Right cardiac atrium (tissue), 5 donors: ENCODE measurements at places on chromosomes 3 and 15.

- no peak for DNase-seq
Measured at GRCh38 chr3:168511428-168512014, 415.8 kb upstream of the GOLIM4 start.

GRCh38 chr15:37143351-37143750 is 43.0 kb upstream of the MEIS2 start:
- DNase-seq, result no peak

GRCh38 chr15:31523027-31523654 is 196.5 kb downstream of the KLF13 start:
- DNase-seq, result no peak

DNA sequence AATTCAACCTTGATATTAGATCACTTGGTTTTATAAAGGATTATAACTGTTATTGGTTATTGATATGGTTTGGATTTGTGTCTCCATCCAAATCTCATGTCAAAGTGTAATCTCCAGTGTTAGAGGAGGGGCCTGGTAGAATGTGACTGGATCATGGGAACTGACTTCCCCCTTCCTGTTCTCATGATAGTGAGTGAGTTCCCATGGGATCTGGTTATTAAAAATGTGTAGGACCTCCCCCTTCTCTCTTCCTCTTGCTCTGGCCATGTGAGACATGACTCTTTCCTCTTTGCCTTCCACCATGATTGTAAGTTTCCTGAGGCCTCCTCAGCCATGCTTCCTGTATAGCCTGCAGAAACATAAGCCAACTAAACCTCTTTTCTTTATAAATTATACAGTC is 136.0 kb upstream of the UBE2E2 start:
- no peak for DNase-seq

DNA sequence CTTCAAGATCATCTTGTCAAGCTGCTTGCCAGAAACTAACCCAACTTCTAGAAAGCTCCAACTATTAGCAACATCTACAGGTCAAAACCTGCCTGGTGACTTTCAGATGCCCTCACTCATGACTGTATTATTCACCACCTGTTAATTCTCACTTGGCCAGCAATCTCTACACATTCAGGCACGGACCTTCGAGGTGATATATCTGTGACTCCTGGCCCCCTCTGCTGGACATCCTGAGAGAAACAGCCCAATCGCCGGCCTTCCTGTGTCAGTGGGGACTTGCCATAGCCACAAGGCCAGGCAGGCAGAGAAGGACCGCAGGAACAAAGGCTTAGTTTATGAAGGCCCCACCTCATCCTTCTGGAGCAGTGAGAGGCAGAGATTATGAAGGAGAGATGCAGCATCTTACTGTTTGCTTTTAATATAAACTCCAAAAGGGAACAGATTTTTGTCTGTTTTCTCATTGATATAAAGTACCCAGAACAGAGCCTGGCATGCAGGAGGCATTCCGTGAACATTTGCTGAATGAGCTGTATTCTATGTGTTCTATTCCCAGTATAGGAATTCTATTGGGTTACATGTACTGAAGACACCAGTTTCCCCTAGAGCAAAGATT is 24.4 kb upstream of the OCA2 start:
- DNase-seq, result peak; percentile 85

DNA sequence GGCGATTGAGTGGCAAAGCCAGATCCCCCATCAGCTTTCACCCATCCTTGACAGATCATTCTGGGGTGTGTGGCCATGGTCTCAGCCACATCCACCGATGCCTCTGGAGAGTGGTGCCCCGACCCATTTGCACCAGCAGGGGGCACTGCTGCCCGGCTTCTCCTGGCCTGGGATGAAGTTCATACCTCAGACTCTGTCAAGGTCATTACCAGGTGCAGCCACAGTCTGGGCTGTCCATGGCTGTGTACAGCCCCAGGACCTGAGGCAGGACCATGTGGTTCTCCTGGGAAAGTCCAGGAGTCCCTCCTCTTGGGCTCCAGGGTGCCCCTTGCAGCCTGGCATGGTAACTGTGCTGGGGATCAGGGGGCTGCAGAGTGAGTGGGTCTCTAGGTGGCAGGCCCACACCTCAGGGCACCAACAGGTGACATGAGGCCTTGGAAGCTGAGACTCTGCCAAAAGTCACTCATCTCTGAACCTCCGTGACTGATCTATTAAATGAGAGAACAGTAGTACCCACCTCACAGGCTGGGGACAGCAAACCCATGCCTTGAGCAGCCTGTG is 67.2 kb downstream of the CACNA2D2 start:
- DNase-seq, result peak; percentile 54

GRCh38 chr3:169467751-169468150 is 195.8 kb downstream of the MECOM start:
- no peak for DNase-seq

DNA sequence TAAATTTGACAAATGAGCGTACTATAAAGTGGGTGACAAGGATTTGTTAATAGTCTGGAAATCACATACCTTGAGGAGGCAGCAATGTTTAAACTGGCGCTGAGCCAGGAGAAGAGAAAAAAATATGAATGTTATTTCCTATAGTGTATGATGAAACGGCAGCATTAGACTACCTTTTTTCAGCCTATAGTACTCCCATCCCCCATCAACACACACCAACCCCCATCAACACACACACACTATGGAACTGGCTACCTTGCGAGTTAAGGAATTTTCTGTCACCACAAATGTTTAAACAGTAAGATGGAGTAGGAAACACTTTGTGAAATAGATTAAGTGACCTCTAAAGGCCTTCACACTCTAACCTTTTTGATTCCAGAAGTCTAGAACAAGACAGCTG is 46.8 kb upstream of the ZCWPW2 start:
- DNase-seq, result no peak

DNA sequence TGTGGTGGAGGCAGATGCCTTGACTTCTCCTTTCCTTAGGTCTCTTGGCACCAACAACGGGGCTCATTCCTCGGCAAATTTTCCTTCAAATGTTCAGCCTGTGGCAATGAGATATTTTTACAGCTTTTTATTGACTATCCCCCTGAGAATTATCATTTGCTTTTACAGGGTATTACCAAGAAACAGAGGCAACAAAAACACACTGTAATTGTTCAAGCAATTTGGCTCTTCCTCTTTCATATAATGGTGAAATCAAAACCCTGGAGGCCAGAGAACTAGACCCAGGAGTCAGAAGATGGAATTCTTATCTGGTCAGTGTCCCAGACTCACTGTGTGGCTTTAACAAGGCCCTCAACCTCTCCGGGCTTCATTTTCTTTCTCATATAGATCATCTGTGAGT is 40.1 kb downstream of the TRIM42 start:
- DNase-seq, result no peak

DNA sequence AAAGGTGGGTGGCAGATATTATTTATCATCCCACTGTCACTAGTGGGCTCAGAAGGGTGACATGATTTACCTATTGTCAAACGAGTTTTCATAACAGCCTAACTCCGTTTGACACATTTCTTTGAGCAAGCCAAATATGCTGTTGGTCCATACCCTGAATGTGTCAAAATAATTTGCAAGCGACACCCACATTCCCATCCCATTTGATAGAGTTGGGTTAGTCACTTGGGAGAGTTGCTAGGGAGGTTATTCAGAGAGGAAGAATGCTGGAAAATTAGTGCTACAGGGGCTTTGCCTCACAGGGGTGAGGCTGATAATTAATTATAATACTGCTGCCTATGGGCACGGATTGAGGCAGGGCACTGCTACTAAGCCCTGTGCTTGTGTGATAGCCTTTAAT is 98.5 kb upstream of the FHIT start:
- no peak for DNase-seq

DNA sequence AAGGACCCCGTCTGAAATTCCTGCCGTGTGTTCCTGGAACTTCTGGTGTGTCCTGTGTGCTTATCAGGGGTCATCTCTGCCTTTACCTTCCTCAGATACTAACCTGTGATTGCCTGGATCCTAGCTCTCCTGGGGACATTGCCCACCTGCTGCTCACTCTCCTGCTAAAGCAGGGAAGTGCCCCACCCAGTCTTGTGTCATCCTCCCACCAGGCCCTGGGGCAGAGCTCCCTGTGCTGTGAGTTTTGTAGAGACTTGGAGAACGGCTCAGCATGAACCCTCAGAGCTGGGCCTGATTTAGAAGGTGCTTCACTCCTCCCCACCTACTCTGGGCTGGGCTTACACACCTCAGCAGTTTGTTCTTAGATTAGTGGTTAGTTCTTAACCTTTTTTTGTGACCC is 3.8 kb upstream of the TMEM44 start:
- no peak for DNase-seq

DNA sequence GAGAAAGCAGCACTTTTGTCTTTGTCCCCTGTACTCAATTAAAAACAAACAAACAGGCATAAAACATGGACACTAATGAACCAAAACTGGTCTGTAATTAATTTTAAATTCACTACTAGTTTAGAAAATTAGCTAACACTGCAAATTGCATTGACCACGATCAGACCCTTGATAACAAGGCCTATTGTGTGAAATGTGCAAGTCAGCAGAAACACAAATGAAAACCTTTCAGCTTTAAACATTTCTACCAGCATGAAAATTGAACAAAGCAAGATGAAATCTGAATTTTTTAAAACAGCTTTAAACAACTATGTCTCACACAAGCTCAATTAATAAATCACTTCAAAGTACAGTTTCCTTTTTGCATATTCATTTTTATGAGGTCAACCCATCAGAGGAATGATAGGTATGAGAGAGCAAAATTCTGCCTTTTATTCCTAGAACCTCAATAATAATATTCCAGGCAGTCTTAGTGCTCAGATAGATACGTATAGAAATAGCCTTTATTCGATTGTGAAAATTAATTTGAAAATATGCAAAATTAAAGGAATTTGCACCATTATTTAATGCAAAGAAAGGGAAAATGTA is 27.0 kb upstream of the CHMP2B start:
- DNase-seq, result no peak

- no peak for DNase-seq
Measured at GRCh38 chr15:38819387-38819950, 254.9 kb upstream of the RASGRP1 start.

GRCh38 chr15:76575274-76575673 is 238.7 kb downstream of the ISL2 start:
- DNase-seq, result no peak

GRCh38 chr3:187922704-187923416 is 177.6 kb upstream of the BCL6 start:
- no peak for DNase-seq

DNA sequence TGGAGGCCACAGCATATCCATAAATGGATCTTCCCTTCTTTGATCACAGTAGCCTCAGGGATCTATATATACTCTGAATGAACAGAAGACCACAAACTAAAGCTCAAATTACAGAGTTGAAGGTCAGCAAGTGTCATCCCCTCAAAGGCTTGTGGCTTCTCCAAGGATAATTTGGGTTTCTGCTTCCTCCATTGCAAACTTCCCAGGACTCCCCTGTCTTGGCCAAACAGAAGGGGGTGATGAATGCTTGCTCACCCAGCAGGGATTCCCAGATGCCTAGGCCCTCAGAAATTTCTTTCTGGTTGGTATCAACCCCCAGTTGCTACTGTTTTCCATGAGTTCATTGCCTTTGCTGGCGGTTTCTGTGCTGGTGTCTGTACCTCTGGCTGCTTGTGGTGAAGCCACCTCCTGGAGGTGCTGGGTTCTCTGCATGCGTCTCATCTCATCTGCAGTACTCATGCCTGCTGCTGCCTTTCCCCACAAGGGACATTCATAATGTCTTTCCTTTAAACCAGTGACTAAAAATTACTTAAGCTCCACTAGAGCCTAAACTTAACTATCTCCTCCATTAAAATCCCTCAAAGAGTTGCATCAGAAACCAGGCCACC is 17.7 kb downstream of the ENTPD3 start:
- DNase-seq, result no peak

DNA sequence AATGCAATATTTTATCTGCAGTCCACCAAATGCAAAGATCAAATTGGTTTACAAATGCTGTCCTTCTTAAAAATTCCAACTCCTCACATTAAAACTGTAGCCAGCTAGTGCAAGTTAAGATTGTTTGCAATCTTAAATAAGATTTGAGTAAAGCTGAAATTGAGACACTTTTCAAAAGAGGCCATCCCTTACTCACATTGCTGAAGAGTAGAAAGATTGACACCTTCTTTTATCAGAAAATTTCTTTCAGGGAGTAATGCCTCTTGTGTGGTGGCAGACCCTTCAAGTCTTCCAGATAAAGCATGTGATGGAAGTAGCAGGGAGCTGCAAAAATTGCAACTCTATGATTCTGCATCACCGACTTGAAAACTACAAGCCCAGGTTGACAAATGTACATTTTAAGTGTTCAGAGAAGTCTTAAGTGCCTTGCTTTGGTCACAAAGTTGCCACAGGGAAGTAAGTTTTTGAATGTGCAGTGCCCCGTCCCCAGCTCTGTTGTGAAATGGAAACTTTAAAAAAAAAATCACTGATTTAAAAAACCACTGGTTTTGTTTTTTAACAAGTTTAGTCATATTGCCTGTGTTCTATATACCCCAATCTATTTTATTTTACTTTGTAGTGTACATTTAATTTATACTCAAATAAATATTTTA is 12.6 kb downstream of the CD86 start:
- DNase-seq, result no peak

DNA sequence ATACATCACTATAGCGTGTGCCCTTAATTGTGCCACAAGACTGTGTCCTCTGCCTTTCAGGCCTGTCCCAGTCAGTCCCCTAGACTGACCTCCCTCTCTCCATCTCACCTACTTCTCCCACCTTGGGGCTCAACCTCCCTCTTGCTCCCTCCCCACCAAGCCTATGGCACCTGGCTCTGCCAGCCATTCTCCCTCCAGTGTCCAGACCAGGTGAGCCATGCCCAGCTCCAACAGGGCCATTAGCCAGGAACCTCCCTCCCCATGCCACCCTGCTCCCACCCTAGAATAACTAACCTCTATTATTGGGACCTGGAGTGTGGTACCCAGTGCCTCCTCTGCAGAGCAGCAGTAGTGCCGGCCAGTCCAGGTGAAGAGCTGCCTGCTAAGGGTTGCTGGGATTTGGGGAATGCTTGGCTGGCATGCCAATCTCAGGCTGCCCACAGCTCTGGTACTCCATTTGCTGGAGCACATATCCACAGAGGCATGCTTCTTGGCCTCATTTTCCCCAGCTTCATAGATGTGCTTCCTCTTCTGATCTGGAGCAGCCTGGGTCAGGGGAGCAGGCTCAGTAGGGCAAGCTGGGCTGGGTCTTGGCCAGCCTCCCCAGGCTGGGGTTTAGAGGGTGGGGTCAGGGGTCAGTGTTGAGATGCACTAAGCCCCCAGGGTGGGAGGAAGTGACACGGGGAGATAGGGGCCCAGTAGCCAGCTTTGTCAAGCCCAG is 38.8 kb downstream of the SAXO2 start:
- DNase-seq, result no peak

DNA sequence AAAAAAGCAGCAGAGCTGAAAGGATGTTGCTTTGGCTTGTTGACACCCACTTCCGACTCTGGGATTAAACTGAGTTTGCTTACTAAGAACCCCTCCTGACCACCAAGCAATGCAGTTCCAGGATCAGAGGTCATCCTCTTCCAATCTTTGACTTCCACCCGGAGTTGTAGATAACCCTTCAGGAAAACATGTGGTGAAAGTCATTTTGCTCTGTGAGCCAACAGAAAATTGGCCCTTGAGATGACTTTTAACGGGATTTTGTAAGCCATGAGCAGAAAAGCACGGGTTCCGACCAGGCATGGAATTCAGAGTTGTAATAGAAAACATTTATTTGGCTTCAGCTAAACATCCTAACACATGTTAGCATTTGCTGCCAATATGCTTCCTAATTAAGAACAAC is 171.6 kb upstream of the NR2F2 start:
- no peak for DNase-seq
